ENCODE measurements at places on chromosomes 16 and 17.
A peak's percentile ranks its signal among the peaks of the same experiment; 100 is the strongest.

DNA sequence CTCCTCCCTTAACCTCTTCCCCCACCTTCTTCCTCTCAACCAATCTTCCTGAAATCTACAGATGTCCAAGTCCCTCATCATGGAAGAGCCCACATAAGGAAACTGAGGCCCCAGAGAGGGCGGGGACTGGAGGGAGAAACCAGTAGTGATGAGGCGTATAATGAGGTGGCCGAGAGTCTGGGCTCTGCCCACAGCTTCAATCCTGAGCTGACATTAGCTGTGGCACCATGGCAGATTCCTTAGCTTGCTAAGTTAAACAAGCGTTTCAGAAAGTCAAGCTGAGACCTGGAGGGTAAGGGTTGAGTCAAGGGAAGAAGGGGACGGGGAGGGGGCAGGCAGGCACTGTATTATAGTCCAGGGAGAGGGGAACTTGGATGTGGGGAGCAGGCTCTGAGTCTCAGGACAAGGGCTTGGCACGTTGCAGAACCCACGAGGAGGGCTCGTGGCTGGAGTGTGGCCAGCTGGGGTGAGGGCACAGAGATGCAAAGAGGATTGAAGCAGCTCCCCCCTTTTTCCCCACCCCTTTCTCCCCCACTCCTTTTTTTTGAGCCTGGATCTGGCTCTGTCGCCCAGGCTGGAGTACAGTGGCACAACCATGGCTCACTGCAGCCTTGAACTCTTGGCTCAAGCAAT is 13.3 kb downstream of the ARHGAP23 start:
- no peak for DNase-seq

GRCh38 chr16:49183911-49184310 is 97.7 kb downstream of the CBLN1 start:
- no peak for DNase-seq

- DNase-seq = no peak
Observed at GRCh38 chr17:16923097-16923903, 48.6 kb downstream of the TNFRSF13B start.

DNA sequence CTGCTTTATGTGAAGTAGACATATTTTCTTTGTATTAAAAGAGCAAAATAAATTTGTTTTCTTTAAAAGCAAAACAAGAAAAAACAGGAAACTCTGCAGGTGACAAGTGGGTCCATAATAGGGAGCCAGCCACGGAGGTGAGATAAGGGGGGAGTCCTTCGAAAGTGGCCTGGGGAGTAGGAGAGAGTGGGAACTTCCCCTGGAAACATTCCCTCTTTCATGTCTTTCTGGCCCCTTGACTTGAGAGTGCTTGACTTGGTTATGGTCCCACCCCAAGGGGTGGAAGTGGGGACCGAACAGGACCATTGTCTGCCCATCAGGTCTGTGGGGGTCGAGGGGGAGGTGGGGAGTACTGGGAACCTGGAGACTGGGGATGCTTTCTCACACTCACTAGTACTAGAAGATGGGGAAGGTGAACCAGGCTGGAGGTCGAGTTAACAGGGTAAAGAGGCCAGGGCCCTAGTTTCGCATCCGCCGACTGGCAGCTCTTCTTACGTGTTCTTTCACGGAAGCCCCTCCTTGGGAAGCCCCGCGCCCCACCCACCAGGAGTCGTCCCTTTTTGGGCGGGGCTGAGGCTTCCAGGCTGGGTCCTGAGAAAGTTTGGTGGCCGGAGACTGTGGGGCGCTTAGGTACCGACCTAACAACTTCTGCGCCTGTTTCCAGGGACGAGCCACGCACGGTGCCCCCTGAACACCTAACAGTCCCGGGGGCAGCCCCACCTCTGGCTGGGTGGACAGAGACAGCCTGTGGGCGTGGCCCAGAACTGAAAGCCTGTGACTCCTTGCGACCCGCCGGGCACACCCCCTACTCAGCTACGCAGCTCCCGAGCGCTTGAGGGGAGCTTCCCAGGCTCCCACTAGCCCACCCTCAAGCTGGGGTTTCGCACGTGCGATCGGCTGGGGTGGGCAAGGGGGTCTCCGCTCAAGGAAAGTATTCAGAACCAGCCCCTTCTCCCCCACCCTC is 790 bp downstream of the TRADD start:
- peak; percentile 73 for DNase-seq

- no peak for DNase-seq
Observed at GRCh38 chr16:56450275-56450985, 702 bp downstream of the NUDT21 start.

- no peak for DNase-seq
Observed at GRCh38 chr16:49993579-49993978, 31.4 kb upstream of the CNEP1R1 start.

GRCh38 chr17:17034496-17035075 is 7.7 kb upstream of the MPRIP start:
- DNase-seq = no peak

GRCh38 chr17:7363311-7363710 is 8.4 kb downstream of the TMEM95 start:
- DNase-seq = no peak

GRCh38 chr16:1681032-1681431 is 3.0 kb downstream of the JPT2 start:
- DNase-seq = no peak

- no peak for DNase-seq
Observed at GRCh38 chr16:33877-34647, 19.3 kb downstream of the POLR3K start.
